CD4-positive, alpha-beta T cell (primary cell): ENCODE measurements at places on chromosomes 3 and 15.

DNA sequence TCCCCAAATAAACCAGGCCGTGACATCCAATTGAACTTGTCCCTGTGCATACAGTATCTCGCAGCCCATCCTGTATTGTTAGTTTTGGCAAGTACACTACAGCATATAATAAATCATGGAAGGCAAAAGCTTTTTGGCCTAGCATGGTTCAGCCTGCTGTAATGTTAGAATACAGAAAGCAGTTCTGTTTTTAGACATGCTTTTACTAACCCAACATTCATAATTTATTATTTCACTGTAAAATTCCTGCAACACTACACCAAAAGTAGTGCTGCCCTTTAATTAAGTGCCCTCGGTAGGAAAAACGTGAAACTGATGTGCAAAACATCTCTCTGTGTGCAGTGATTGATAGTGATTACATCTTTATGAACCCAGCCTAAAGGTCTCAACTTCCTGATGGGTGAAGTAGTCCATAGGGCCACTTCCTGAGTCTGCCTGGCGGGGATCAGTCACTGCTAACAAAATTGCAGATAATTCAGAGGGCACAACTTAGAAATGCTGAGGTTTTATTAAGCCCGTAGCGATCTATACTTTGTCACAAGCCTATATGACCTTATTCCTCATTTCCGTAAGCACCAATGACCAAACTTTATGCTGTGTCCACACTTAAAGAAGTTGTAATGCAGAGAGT lies 227.8 kb downstream of the CDIN1 start:
- DNase-seq, result no peak

GRCh38 chr3:9422712-9423424 lies 25.5 kb downstream of the SETD5 start:
- DNase-seq, result no peak

DNA sequence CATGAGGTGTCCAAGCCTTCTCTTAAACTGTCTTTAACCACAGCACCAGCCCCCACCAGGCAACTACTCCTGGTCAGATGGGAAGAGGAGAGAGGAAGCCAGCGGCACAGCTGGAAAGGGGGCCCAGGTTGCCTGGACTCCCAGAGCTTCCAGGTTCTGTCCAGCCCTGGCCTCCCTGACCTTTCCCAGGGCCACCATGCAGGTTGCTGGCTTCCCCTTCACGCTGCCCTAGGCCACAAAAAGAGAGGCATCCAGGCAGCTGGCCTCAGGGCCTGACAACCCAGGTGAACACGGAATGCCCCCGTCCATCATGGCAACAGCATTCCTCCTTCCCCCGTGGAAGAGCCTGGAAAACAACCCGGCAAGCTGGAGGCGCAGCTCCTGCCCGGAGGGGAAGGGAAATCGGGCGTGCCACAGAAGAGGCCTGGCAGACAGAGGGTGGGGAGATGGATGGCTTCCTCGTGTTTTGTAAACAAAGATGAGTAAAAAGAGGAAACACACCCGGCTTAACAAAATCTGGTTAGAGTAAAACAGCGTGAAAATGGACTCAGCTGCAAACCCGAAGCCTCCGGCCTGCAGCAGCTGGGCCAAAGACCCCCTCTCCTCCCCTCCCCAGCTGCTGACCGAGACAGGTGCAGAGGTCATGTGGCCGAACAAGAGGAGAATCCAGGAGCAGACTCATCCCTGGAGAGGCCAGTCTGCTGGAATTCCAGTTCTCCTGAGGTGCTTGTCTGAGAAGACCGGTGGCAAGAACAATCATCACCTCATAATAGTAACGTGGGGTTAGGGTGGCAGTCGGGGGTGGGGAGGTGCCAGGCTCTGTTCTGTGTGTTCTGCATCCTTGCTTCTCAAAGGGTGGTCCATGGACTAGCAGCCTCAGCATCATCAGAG lies 15.5 kb downstream of the BMF start:
- no peak for DNase-seq

- no peak for DNase-seq
These were observed 216.8 kb downstream of the ERC2 start for GRCh38 chr3:56251343-56251945.

- DNase-seq, result no peak
These were observed 39.4 kb downstream of the THSD4 start for GRCh38 chr15:71154607-71155200.

- DNase-seq, result peak; percentile 43
These were observed at the start of gene SHC4 for GRCh38 chr15:48963524-48964113. SHC4 (minus strand) TSS chr15:48963919; CDS start chr15:48963015, 904 bp downstream.

- peak; percentile 72 for DNase-seq
These were observed 163.3 kb downstream of the AKAP13 start for GRCh38 chr15:85543741-85544155.

DNA sequence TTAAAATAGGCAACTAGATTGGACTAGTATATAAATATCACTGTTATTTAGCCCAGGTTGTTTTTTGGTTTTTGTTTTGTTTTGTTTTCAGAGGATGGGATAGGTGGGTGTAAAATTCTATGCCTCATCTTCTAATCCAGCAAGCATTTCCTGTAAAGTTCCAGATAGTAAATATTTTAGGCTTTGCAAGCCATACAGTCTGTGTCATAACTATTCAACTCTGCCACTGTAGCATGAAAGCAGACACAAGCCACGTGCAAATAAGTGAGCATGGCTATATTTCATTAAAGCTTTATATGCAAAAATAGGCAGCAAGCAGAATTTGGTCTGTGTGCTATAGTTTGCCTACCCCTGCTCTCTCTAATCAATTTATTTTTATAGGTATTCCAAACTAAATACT lies 657.3 kb upstream of the TGFBR2 start:
- no peak for DNase-seq

DNA sequence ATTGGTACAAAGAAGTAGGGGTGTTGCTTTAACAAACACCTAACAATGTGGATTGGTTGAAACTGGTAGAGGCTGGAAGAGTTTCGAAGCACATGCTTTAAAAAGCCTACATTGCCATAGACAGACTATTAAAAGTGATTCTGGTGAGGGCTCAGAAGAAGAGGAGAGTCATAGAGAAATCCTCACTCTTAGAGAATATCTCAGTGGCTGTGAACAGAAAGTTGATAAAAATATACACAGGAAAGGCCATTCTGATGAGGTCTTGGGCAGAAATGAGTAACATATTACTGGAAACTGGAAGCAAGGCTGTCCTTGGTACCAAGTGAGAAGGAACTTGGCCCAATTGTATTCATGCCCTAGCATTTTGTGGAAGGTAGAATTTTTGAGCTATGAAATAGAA lies 173.7 kb upstream of the CRBN start:
- DNase-seq, result no peak

DNA sequence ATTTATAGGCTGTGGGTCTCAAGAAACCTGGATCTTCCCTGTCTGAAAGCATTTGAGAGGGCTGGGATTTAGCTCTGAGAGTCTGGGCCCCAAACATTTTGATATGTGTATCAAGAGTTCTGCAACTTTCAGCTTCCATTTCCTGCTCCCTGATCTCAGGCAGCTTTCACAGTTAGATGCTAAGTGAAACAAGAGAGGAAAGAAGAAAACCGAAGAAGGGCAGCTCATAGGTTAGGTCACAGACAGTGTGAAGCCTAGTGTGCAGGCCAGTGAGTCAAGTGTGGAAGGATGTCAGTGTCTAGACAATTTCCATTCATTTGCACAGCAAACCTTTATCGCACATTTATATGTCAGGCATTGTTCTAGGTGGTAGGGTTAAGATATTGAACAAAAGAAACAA lies 173.6 kb upstream of the PROK2 start:
- no peak for DNase-seq

- no peak for DNase-seq
These were observed 45.9 kb downstream of the ADAM10 start for GRCh38 chr15:58703610-58704009.

DNA sequence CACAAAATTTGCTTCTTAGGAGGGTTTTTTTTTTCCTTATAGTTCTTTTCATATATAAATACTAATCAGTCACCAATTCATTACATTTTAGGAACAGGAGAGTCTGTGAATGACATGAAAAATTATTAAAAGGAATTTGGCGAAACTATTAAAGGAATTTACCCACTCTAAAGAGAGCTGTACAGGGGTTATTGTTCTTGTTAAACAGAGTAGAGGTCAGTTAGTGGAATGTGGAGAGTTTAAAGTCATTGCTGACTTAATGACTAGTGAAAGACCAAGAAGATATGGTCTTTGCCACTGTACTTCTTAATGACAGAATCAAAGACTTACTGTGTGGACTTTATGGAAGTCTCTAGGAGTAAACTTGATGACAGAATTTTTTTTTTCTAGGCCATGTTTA lies 333.6 kb upstream of the C2CD4B start:
- DNase-seq, result no peak

GRCh38 chr3:170780471-170780870 lies 89.5 kb downstream of the RPL22L1 start:
- no peak for DNase-seq

DNA sequence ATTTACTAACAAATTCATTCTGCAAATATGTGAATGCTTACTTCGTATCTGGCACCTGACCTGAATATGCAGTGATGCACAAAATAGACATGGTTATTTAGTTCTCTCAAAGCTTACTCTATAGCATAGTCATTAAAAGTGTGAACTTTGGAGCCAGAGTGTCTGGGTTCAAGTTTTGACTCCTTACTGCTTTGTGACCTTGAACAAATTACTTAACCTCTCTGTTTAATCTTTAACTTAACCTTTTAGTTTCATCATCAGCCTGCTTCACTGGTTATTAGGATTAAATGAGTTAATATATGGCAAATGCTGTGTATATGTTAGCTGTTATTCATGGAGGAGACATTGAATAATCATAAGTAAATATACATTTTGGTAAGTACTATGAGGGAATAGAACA lies 12.1 kb upstream of the MGA start:
- no peak for DNase-seq

DNA sequence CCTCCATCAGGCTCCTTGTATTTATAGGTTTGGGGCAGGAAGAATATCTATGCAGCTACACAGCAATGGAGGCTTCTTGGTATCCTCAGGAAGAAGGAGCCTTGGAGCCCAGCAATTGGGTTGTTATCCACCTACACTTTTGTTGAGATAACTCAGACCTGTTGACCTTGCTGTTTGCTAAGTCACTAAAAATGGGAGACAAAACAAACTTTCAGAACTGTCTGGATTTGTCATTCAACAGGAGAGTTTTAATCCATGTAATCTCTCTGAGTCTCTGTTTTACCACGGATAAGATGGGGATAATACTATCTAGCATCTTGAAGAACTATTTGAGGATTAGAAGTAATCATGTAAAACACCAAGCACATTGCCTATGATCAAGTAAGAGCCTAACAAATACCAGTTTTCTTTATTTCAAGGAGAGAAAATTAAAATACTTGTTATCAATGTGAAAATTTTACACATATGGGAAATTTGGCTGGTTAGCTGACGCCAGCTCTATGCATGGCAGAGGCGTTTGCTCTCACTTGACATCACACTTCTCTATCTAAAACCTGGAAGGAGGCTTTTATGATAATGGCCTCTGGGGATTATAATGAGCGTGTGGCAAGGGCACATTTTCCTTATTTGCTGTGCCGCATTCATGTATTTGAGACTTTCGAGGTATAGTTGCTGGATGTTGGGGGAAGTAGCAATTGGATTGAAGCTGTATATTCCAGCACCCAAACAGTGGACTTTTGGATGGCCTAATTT lies 215.6 kb downstream of the PDCD6IP start:
- DNase-seq, result no peak

- DNase-seq, result no peak
These were observed 15.9 kb downstream of the GABRA5 start for GRCh38 chr15:26882616-26883365.

- no peak for DNase-seq
These were observed 66.4 kb upstream of the CNTN6 start for GRCh38 chr3:1026395-1026794.

DNA sequence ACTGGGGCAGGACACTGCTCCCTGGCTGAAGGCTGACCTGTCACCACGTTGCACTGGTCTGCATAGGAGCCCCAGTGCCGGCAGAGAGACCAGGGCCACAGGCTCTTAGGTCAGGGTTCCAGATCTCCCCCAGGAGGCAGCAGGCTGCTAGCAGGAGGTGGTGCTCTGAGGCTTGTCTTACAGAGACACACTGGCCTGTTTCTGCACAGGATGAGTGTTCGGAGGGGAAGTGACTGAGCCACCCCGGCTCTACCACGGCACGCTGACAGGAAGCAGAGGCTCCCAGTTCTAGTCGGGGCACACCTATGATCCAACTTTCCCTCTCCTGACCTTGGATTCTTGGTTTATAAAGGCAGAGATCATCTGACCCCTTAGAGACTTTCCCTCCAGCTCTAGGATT lies 8.6 kb downstream of the FBXL22 start:
- peak; percentile 58 for DNase-seq

DNA sequence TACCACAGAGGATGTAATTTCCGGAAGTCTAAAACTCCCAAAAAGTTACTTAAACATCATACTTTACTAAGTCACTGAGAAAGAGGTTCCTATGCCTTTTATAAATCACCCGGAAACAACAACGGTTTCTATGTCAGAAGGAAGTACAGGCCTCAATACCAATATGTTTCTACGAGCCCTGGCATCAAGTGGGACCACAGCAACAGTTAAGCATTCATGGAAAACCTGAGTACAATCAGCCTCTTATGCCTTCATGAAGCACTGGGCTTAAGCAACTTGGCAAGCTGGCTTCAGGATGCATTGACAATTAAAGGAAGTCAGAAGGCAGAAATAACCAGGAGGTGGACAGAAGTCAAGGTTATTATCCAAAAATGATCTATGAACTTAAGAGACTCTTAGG lies 19.1 kb upstream of the B3GNT5 start:
- no peak for DNase-seq

DNA sequence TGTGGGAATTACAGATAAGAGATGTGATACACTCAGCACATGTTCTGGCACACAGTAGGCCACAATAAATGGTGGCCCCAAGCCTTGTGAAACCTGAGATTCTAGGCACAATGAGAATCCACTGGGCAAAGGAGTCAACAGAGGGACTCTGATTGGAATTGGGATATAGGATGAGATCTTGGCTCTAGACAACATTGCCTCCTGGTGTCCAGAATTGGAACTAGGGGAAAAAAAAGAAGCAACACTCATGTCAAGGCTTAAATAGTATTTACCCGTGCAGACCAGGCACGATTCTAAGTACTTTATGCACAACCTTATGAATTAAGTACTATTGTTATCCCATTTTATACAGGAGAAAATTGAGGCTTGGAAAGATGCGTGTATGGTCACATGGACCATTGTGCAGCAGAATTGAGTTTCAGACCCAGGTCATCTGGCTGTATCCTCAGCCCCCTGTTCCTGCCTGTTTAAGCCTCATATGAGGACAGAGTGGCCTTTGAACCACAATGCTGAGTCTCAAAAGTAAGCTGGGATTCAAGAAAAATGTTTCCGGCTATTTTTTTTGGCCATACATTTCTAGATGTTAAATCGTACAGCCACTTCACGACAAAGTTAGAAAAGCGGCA lies 124.8 kb downstream of the SV2B start:
- DNase-seq, result no peak

DNA sequence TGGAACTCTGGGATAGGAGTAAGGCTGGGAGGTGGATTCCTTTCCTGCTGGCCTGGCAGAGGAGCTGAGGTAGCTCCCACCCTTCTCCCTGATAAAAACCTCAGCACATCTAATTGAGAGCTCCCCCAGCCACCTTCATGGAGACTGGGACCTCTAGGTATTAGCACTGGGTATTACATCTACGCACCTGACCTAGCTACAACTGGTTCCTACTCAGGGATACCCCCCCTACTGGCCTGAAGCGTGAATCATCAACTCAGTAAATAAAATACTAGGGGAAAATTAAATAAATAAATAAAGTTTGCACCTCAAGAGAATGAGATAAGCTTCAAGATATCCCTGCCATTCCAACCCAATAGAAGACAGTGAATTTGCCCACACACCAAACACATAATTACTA lies 140.4 kb downstream of the NEK10 start:
- DNase-seq, result no peak

GRCh38 chr3:30081904-30082303 lies 524.5 kb upstream of the TGFBR2 start:
- DNase-seq, result no peak
